ENCODE measurements at places on chromosomes 1 and 21. TPM values are rescaled to one million over a fixed set of nuclear protein-coding genes. Genes with fewer than 3 reads are reported as not detected.
A peak's percentile ranks its signal among the peaks of the same experiment; 100 is the strongest.

TMEM82 gene
- 0.49 TPM for total RNA-seq

UMODL1 gene
- total RNA-seq: 0.89 TPM

GBP7 gene
- 0.23 TPM for total RNA-seq

CFAP57 gene
- 0.36 TPM for total RNA-seq

ENO1 gene
- total RNA-seq: 1,841 TPM

FASLG gene
- total RNA-seq: 3.9 TPM

BEST4 gene
- 2.5 TPM for total RNA-seq

GRCh38 chr1:184900507-184900906 lies 73.8 kb downstream of the NIBAN1 start:
- DNase-seq: no peak
- H3K27me3 ChIP-seq: peaks cover 9% of the 10 kb centered on the region
- H3K4me3 ChIP-seq: no peak overlapping the region
- H3K36me3 ChIP-seq: peaks cover 17% of the 10 kb centered on the region
- no peak overlapping the region for H3K27ac ChIP-seq
- H3K4me1 ChIP-seq: peaks cover 23% of the 10 kb centered on the region

DNA sequence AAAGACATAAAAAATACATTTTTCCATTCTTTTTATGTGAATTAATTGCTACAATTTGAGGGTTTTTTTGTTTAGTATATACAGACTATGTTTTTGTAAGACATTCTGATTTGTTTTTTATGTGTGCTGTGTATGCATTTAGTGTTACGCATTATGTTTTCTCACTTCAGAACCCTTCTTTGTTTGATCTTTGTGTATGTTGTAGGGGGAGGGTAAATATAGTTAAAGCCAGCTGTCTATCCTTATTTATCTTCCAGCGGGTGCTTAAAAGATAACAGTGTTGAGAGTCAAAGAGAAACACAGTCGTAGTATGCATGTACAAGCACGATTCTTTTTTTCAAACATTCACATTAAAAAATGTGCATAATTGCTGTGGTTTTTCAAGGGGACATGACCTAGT lies 97.5 kb upstream of the KIAA1614 start:
- no peak overlapping the region for H3K27ac ChIP-seq
- no peak overlapping the region for H3K4me3 ChIP-seq
- no peaks in the 10 kb centered on the region for H3K4me1 ChIP-seq
- H3K36me3 ChIP-seq: no peaks in the 10 kb centered on the region
- no peaks in the 10 kb centered on the region for H3K27me3 ChIP-seq
- DNase-seq: no peak

- H3K36me3 ChIP-seq: peaks cover 5% of the 10 kb centered on the region
- no peaks in the 10 kb centered on the region for H3K27me3 ChIP-seq
- H3K4me1 ChIP-seq: no peaks in the 10 kb centered on the region
- H3K27ac ChIP-seq: no peak overlapping the region
- H3K4me3 ChIP-seq: no peak overlapping the region
These were observed 38.9 kb downstream of the WARS2 start for GRCh38 chr1:119101563-119101962.

GRCh38 chr1:88698140-88698539 lies 14.1 kb downstream of the PKN2 start:
- H3K4me1 ChIP-seq: peaks cover 53% of the 10 kb centered on the region
- H3K27ac ChIP-seq: peak overlapping the region; percentile 30
- peaks cover 10% of the 10 kb centered on the region for H3K36me3 ChIP-seq
- no peak for DNase-seq
- H3K4me3 ChIP-seq: no peak overlapping the region

DNA sequence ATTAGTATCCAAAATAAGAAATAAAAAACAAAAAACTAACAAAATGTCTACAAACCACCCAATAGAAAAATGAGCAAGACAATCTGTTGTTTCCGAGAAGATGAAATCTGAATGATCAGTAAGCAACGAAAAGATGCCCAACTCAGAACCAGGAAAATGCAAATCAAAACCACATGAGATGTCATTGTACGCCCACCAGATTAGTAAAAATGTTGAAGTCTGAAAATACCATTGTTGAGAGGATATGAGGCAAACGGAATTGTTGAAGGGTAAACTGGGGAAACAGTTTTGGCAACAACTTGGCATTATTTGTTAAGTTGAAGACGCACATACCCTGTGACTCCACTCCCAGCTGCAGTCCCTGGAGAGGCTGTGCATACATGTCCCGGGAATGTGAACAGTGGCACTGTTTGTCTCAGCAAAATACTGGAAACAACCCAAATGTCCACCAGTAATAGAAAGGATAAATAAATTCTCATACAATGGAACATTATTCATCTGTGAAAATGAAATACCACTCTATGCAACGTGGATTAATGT lies 10.6 kb downstream of the ZBTB17 start:
- peak; percentile 56 for DNase-seq
- no peaks in the 10 kb centered on the region for H3K27me3 ChIP-seq
- peaks cover 82% of the 10 kb centered on the region for H3K4me1 ChIP-seq
- peaks cover 12% of the 10 kb centered on the region for H3K36me3 ChIP-seq

- H3K4me3 ChIP-seq: peak within 1 kb of the TSS; percentile 97
- H3K36me3 ChIP-seq: peaks cover 16% of the 10 kb centered on the region
- H3K27ac ChIP-seq: peak within 1 kb of the TSS; percentile 99
- H3K4me1 ChIP-seq: peaks cover 71% of the 10 kb centered on the region
These were observed at the start of gene CAP1 for GRCh38 chr1:40040511-40041465. Gene CAP1 (plus strand): TSS chr1:40040729. CDS start chr1:40059347, 18,618 bp downstream.

DNA sequence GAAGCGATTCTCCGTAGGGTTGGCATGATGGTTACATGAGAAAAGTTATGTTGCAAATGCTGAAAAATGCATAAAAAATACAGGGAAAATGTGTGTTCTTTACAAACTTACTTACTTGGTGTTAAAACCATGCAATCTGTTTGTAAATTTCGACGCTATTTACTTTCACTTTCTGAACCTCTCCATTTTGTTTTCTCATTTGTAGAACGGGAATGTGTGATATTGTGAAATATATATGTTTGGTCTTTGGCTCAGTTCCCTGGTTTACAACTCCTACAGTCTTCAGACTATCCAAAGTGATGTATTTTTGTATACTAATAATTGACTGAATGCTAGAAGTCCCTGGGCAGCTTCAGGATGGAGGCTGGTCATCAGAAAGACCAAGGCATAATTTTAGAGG lies 982.3 kb downstream of the ADGRL2 start:
- H3K4me3 ChIP-seq: no peak overlapping the region
- peaks cover 1% of the 10 kb centered on the region for H3K27me3 ChIP-seq
- no peak overlapping the region for H3K27ac ChIP-seq
- H3K36me3 ChIP-seq: no peaks in the 10 kb centered on the region

DNA sequence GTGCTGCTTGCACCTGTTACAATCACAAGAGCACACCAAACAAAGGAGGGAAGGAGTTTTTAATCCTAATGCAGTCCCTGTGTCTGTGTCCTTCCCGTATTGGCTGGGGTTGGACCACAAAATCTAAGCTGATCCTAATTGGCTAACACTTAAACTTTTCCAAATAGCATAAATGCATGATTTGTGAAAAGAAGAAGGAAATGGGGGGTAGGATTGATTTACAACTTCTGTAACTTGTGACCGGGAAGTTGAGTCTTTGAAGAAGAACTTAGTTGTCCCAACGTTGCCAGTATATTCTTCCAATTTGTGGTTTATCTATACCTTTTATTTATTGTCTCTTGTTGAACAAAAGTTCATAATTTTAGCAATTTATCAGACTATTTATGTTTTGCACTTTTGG lies 11.8 kb upstream of the IPP start:
- no peaks in the 10 kb centered on the region for H3K27me3 ChIP-seq
- DNase-seq: no peak
- H3K4me3 ChIP-seq: no peak overlapping the region
- H3K36me3 ChIP-seq: no peaks in the 10 kb centered on the region
- H3K27ac ChIP-seq: no peak overlapping the region
- no peaks in the 10 kb centered on the region for H3K4me1 ChIP-seq

DNA sequence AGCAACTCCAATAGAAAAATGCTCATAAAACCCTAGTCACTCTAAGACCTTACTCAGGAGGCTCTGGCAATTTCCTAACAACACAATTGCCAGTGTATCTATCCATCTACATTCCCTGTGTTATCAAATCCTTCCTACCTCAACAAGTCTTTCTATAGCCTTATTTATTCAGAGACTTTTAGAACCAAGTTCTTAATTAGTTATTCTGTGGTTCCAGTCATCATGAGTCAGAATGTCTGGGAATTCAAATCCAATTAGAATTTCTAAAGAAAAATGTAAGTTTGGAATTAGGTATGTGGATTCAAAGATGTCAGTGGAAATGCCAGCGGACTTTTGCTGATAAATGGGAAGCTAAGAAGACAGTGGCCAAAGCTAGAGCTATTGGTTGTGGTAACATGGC lies 302.6 kb upstream of the C1orf87 start:
- no peak overlapping the region for H3K4me3 ChIP-seq
- no peak for DNase-seq
- H3K27ac ChIP-seq: no peak overlapping the region
- no peaks in the 10 kb centered on the region for H3K27me3 ChIP-seq

DNA sequence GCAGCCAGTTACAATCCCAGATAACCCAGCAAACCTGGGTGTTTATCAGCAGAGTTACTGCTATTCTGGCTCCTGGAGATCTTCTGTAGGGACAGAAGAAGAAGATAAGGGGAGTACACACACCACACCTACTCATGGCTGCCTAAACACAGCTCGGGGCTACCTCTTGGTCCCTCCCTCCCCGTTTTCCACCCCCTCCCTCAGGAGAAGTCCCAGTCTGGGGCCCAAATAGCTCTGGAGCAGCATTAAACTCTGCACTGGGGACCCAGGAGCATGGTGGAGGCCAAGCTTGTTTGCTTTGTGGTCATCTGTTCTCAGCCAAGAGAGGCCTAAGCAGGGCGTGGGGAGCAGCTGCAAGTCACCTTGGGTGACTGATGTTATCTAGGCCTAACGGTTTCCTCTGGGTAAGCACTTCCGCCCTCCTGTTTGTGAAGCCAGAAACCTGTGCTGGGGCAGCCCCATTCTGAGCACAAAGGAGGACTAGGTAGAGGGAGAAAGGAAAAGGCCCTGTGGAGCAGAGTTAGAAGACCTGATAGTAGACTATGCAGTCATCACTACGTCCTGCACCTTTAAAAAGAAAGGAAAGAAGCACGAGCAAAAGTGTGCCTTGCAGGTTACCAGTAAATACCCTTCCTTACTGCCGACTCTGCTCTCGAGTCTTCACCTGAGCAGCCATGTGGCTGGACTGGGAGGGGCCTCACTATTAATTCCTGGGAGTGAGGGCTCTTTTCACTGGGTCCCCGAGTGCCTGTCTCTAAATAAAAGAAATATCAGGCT lies 2.0 kb upstream of the RCSD1 start:
- peaks cover 22% of the 10 kb centered on the region for H3K36me3 ChIP-seq
- H3K27ac ChIP-seq: peak overlapping the region; percentile 95
- H3K27me3 ChIP-seq: no peaks in the 10 kb centered on the region
- H3K4me1 ChIP-seq: peaks cover 58% of the 10 kb centered on the region
- H3K4me3 ChIP-seq: peak overlapping the region; percentile 89
- peak; percentile 87 for DNase-seq

GRCh38 chr1:77605246-77606026 lies 77.0 kb downstream of the ZZZ3 start:
- H3K27ac ChIP-seq: no peak overlapping the region
- H3K36me3 ChIP-seq: peaks cover 40% of the 10 kb centered on the region
- no peak overlapping the region for H3K4me3 ChIP-seq
